Left ventricle myocardium inferior (tissue), 1 donor: ENCODE measurements at places on chromosomes 16 and 17. TPM values are rescaled to one million over a fixed set of nuclear protein-coding genes. Genes with fewer than 3 reads are reported as not detected.

DNA sequence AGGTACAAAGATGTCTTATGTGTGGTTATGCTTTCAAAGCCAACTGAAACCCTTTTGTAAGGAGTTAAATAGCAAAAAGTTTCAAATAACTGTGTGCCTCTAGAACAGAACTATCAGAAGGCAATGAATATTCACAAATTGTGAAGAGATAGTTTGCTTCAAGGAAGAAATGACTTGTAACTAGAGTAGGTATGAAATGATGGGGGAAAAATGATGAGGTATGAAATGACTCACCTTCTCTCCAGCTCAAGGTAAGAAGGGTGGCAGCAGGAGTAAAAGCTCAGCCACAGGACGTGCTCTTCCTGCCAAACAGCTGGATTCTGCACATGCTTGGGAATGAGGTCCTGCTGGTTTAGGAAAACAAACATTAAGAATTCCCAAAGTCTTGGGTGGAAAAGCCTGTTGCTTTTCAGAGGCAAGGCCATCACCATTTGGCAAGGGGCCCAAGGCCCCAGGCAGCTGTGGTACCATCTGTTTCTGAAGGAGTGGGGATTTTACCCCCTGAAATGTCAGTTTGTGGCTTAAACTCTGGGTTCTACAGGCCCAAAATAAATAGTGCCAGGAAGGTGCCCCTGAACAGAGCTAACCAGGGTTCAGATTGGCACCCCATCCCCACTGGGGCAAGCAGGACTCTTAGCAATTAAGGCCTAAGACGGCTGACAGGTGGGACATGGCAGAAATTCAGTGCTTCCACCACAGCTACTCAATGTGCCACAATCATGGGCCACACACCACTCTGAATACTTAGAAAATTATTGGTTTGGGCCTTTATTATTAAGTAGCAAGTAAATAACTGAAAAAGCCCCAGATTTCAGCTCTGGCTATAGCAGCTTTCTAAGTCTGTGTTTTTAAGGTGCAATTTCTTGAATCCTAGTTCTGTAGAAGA is 13.3 kb downstream of the HERPUD1 start:
- DNase-seq, result no peak
- peaks cover 9% of the 10 kb centered on the region for H3K4me1 ChIP-seq
- no peak overlapping the region for H3K4me3 ChIP-seq
- H3K27ac ChIP-seq, result no peak overlapping the region
- peaks cover 61% of the 10 kb centered on the region for H3K36me3 ChIP-seq
- H3K27me3 ChIP-seq, result no peaks in the 10 kb centered on the region

DNA sequence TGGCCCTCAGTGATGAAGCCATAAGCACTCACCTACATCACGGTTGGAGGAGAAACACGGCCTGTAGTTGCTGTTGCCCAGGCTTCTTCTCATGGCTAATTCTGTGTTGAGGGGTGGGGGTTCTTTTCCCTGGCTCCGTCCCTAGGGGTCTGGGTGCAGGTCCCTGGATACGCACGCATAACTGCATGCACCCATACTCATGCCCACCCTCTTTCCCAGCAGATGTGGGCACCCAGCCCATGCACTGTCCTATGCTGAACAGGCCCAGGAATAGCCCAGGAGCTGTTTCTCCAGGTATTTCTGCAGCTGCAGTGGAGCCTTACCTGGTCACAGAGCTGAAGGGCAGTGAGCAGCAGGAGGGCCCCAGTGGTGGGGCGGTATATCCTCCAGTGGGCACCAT is 18.1 kb downstream of the ST6GALNAC1 start:
- no peaks in the 10 kb centered on the region for H3K27me3 ChIP-seq
- H3K4me3 ChIP-seq, result no peak overlapping the region
- peaks cover 4% of the 10 kb centered on the region for H3K4me1 ChIP-seq
- H3K36me3 ChIP-seq, result no peaks in the 10 kb centered on the region
- DNase-seq, result no peak

DNA sequence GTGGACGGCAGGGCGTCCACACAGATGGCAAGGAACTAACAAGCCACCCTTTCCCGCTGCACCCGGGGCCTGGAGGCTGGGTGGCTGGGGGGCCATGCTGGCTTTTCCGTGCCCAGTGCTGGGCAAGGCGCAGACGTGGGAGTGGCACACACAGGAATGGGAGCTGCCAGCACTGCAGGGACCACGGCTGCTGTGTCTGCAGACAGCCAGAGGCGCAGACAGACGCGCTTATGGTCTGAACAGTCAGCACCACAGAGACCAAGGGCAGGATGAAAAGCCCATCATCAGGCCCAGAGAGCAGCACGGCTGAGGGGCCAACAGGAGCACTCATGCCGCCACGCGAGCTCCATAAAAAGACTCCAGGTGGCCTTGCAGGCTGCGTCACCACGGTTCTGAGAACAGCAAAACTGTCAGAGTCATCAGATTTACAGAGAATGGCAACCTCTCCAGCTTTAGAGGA is 24.0 kb downstream of the PDIA2 start:
- no peaks in the 10 kb centered on the region for H3K4me1 ChIP-seq
- H3K36me3 ChIP-seq, result peaks cover 53% of the 10 kb centered on the region
- no peak for DNase-seq
- H3K4me3 ChIP-seq, result no peak overlapping the region

GRCh38 chr17:66373944-66374817 is 71.8 kb downstream of the PRKCA start:
- DNase-seq, result peak; percentile 21
- peak overlapping the region; percentile 19 for H3K27ac ChIP-seq
- H3K36me3 ChIP-seq, result no peaks in the 10 kb centered on the region
- peaks cover 12% of the 10 kb centered on the region for H3K4me1 ChIP-seq

DNA sequence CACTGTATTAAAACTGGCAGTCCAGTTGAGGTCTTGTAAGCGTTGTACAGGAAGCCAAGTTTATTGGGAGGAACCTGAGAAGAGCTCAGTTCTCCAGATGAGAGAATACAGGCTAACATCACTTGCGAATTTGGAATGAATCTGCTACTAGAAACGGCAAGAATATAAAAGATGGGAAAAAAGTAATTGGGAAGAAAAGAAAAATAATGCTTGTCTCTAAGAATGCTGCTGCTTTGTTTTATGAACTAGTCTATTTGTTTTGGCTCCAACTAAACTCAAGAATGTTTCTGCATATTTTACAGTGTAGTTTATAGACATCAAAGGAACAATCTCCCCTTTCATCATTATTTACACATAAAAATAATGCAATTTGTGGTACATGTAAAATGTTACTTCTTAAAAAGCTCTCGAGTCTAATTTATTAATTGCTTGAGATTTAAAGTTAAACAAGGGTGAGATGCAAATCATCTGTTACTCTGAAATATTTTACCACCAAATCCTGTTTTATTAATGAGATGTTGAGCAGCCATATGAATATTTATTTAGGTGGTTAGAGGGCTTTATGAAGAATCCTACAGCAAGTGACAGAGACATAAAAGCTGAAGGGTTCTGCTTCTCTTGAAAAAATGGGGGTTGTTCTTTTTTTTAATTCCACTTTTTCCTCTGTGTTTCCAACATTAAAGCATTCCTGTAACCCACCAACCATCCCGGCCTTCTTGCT is 162.1 kb upstream of the AXIN2 start:
- no peak overlapping the region for H3K4me3 ChIP-seq
- no peaks in the 10 kb centered on the region for H3K36me3 ChIP-seq
- DNase-seq, result no peak
- peaks cover 10% of the 10 kb centered on the region for H3K4me1 ChIP-seq
- H3K27ac ChIP-seq, result no peak overlapping the region

- peak overlapping the region; percentile 82 for H3K27ac ChIP-seq
- DNase-seq, result no peak
- H3K27me3 ChIP-seq, result no peaks in the 10 kb centered on the region
- no peaks in the 10 kb centered on the region for H3K36me3 ChIP-seq
- peak overlapping the region; percentile 75 for H3K4me3 ChIP-seq
- peaks cover 90% of the 10 kb centered on the region for H3K4me1 ChIP-seq
Measured at GRCh38 chr17:58530655-58531054, 16.2 kb upstream of the MTMR4 start.

DNA sequence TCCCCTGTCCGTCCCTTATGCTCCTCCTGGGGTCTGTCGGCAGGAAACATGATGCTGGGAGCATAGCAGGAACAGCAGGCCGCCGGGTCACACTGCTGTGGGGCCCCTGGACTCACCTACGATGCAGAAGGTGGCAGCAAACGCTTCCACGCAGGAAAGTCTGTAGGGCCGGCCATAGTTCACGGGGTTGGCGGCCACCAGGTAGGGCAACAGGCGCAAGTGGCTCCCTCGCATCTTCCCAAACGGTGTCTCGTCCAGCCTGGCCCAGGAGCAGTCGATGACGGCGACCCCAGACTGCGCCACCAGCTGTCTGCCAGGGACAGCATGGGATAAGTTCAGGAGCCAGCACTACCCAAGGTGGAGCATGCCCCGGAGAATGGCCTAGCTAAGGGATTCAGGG is 987 bp downstream of the TSR3 start:
- H3K27me3 ChIP-seq, result no peaks in the 10 kb centered on the region
- peak overlapping the region; percentile 84 for H3K27ac ChIP-seq
- no peak for DNase-seq

DNA sequence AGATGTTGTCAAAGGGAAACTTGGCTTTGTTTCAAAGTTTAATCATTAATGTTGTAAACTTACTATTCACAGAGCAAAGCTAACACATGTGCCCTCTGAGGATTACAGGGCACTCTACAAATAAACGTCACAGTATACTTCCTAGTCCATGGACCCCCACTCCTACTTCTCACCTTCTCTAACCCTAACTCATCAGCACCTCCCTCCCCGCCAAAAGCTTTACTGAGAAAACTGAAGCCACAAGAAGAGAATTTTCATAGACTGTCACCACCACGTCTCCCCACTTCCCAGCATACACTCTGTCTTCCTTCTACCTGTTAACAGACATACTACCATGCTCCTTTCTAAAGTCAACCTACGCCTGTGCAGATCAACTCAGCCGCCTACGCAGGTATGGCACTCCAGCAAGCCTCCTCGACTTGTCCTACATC is 29.0 kb downstream of the HELZ start:
- no peak overlapping the region for H3K27ac ChIP-seq
- no peak overlapping the region for H3K4me3 ChIP-seq
- peaks cover 44% of the 10 kb centered on the region for H3K36me3 ChIP-seq
- H3K4me1 ChIP-seq, result peaks cover 66% of the 10 kb centered on the region
- DNase-seq, result no peak
- H3K27me3 ChIP-seq, result no peaks in the 10 kb centered on the region

DNA sequence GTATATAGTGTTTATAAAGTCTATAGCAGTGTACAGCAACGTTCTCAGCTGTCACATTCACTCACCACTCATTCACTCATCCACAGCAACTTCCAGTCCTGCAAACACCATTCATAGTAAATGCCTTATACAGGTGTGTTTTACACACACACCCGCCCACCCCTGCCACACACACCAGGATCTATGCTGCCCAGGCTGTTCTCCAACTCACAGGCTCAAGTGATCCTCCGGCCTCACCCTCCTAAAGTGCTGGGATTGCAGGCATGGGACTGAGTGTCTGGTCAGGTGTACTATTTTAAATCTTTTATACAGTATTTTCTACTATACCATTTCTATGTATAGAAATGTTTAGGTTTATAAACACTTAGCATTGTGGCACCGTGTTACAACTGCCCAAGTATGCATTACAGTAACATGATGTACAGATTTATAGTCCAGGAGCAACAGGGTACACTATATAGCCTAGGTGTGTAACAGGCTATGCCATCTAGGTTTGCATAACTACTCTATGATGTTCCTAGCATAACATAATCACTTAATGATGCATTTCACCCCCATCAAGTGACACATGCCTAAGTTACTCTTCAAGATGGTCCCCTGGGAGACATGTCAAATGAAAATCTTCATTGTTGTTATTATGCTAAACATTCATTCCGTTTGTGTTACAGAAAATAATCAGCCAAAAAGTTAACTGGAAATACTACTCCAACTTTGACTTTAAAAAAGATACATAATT is 42.5 kb downstream of the CREBBP start:
- H3K27me3 ChIP-seq, result no peaks in the 10 kb centered on the region
- peaks cover 70% of the 10 kb centered on the region for H3K4me1 ChIP-seq
- H3K36me3 ChIP-seq, result peaks cover 3% of the 10 kb centered on the region
- no peak overlapping the region for H3K27ac ChIP-seq

DNA sequence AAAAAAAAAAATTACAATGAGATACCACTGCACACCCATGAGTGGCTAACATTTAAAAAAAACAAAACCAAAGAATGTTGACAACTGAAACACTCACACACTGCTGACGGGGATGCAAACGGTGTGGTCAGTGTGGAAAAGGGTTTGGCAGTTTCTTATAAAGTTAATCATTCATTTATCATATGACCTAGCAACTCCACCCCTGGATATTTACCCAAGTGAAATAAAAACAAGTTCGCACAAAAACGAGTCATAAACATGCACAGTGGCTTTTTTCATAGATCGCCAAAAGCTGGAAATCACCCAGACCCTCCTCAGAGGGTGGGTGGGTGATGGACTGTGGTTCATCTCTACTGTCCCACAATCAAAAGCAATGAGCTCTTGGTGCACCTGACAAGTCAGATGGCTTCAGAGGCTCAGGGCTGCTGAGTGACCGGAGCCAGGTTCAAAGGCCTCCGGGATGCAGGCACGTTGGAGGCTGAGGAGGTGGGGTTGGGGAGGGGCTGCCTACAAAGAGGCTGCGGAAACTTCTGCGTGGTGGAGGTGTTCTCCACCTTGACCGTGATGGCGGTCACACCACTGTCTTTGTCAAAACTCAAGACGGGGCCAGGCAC is 14.2 kb downstream of the RAB40B start:
- no peak for DNase-seq
- H3K27ac ChIP-seq, result no peak overlapping the region
- no peaks in the 10 kb centered on the region for H3K36me3 ChIP-seq
- H3K4me1 ChIP-seq, result peaks cover 11% of the 10 kb centered on the region

- H3K27ac ChIP-seq, result no peak overlapping the region
- H3K27me3 ChIP-seq, result peaks cover 80% of the 10 kb centered on the region
- no peak overlapping the region for H3K4me3 ChIP-seq
- H3K36me3 ChIP-seq, result no peaks in the 10 kb centered on the region
- no peak for DNase-seq
- peaks cover 10% of the 10 kb centered on the region for H3K4me1 ChIP-seq
Measured at GRCh38 chr17:29021226-29021625, 15.4 kb upstream of the SEZ6 start.

DNA sequence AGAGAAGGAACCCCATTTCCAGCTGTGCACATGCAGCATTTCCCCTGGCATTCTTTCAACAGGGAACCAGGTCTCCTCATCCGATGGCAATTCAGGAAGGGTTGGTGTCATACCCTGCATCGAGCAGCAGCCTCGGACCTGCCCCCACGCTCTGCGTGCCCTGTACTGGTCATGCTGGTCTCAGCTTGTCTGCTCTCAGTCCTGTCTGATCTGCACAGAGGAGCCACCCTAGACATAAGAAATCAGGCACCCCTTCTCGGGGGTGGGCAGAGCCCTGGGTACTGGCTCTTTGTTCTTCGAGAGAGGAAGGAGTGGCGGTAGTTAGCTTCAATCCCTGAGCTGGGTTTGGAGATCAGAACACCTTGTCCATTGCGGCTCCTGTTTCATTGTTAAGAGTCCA is 162.0 kb upstream of the RPH3AL start:
- no peaks in the 10 kb centered on the region for H3K27me3 ChIP-seq
- H3K36me3 ChIP-seq, result peaks cover 8% of the 10 kb centered on the region
- H3K27ac ChIP-seq, result peak overlapping the region; percentile 40
- H3K4me3 ChIP-seq, result no peak overlapping the region

The ABCC11 gene
- 0.05 TPM for total RNA-seq

The KRTAP4-3 gene
- total RNA-seq, result not detected

The ETV4 gene
- total RNA-seq, result 0.60 TPM

The PKMYT1 gene
- total RNA-seq, result 1.3 TPM

The NOS2 gene
- 0.19 TPM for total RNA-seq
